ENCODE measurements at places on chromosomes 2 and 18.

GRCh38 chr2:159153463-159153862 lies 133.0 kb downstream of the WDSUB1 start:
- DNase-seq, result no peak

DNA sequence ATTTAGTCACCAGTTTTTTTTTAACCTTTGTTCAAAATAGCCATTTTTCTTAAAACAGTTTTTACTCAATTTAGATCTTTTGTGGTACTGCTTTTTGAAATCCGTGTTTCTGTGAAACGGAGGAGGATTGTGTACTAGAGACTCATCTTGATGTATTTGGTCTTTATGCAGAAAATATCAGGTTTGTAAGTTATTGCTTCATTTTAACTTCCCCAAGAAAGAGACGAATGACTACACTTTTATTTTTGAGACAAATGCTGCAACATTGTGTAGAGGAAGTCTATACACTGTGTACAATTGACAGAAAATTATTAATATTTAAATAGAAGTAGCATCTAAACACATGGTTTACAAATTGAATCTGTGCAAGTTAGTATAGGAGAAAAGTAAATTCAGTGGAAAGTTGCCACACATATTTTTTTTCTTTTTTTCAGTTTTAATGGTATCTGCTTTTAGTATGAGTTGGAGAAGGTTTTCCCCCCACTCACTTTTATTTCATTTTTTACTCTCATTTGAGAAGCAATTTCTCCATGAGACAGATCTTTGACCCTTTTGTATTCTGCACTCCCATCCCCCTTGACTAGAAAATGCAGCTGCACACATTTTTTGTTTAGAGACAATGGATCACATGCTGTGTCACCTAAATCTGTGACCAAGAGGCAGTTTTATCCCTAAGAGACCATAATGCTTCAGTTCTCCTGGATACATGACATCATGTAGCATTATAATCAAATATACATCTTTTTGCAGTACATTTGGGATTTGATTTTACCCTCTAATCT lies 200.8 kb upstream of the STON1 start:
- DNase-seq, result no peak

GRCh38 chr2:116924509-116924908 lies 890.0 kb upstream of the DDX18 start:
- no peak for DNase-seq

GRCh38 chr2:168216351-168217005 lies 30.9 kb downstream of the STK39 start:
- no peak for DNase-seq

DNA sequence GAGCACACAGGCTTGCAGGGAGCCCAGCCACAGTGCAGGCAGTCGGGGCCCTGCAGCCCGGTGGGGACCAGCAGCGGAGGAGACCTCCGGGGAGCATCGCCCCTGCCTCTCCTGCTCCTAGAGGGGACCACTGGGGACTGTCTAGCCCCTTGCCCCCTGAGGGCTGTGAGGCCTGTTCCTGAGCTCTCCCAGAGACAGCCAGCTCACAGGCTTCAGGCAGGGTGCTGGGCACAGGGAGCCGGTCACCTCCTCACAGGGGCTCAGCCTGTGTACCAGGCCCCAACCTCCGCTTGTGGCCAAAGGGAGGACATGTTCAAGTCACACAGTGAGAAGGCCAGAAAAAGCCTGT lies 3.5 kb upstream of the NMUR1 start:
- peak; percentile 13 for DNase-seq

DNA sequence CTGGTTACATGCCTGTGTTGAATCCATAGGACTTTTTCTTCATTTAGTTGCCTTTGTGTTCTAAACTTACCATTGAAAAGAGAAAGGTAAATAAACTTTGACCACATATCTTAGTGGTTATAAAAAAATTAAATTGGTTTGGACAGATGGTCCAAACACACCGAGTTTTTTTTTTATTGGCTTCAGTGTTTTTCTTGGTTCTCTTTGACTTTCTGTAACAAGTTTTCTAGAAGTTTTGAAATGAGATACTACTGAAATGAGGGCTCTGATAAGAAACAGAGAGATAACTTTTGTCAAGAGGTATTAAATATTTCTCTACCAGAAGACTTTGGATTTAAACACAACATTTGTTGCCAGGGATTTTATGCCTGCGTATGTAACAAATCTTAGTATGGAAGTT lies 20.7 kb downstream of the SPTBN1 start:
- no peak for DNase-seq

GRCh38 chr2:152924219-152924618 lies 205.8 kb downstream of the ARL6IP6 start:
- no peak for DNase-seq

GRCh38 chr2:33665039-33665438 lies 65.9 kb upstream of the FAM98A start:
- no peak for DNase-seq

GRCh38 chr2:50863856-50864255 lies 168.1 kb downstream of the NRXN1 start:
- no peak for DNase-seq

DNA sequence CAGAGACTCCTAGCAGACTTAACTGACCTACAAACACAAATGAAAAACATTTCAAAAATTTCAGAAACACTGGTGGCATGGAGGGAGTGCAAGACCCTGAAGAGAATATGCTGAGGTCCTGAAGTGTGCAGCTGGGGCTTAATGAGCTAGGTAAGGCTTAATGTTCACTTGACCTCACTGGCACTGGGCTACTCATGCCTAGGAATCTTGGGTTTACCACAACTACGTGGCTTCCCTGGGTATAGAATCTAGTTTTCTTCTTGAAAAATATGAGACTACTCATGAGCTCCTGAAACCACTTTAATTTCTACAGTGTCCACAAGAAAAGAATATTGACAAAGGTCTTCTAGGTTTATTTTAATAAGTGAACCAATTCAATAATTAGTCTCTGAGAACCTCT lies 139.8 kb downstream of the HNMT start:
- no peak for DNase-seq

- DNase-seq, result no peak
Measured at GRCh38 chr2:91975130-91975491, 2896.1 kb upstream of the TEKT4 start.

DNA sequence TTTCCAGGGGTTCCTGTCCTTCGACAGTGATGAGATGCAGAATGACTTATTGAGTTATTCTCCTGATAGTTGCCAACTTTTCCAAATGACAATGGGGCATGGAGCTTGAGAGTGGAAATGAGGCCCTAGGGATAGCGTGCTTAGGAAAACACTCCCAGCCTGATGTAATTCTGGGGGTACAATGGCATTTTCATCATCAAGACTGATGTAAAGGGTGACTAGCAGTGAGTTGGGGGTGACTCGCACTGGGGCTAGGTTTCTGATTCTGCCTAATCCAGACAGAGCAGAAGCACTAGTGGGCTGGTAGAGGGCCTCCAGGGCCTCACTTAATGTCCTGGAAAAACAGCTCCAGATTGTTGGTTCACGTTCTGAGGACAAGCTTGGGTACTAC lies 34.0 kb upstream of the IL37 start:
- DNase-seq, result no peak

DNA sequence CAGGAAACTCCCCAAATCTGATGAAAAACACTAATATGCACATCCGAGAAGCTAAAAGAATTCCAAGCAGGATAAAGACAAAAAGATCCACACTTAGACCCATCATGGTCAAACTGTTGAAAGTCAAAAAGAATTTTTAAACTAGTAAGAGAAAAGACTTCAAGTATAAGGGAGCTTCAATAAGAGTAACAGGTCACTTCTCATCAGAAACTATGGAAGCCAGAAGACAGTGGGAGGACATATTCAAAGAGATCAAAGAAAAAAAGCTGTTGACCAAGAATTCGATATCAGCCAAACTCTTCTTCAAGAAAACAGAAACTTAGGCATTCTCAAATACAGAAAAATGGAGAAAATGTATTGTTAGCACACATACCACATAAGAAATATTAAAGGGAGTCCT lies 50.4 kb downstream of the ZC3H8 start:
- DNase-seq, result no peak

DNA sequence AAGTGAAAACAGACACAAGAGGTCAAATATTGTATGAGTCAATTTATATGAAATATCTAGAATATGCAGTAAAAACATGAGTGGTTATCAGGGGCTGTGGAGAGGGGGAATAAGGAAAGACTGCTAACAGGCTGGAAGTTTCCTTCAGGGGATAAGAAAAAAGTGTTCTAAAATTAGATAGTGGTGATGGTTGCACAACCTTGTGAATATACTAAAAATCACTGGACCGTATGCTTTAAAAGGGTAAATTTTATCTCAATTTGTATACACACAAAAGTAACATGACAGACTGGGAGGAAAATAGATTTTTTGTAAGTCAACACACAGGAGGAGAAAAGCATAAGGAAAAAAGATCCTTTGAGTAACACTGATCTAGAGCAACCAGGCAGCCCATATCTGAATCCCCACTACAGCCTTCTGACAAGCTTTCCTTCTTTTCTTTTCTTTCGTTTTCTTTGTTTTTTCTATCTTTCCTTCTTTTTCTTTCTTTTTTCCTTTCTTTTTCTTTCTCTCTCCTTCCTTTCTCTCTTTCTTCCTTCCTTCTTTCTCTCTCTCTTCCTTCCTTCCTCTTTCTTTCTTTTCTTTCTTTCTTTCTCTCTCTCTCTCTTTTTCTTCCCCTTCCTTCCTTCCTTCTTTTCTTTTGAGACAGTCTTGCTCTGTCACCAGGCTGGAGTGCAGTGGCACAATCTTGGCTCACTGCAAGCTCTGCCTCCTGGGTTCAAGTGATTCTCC lies 95.4 kb downstream of the AAK1 start:
- DNase-seq, result no peak

DNA sequence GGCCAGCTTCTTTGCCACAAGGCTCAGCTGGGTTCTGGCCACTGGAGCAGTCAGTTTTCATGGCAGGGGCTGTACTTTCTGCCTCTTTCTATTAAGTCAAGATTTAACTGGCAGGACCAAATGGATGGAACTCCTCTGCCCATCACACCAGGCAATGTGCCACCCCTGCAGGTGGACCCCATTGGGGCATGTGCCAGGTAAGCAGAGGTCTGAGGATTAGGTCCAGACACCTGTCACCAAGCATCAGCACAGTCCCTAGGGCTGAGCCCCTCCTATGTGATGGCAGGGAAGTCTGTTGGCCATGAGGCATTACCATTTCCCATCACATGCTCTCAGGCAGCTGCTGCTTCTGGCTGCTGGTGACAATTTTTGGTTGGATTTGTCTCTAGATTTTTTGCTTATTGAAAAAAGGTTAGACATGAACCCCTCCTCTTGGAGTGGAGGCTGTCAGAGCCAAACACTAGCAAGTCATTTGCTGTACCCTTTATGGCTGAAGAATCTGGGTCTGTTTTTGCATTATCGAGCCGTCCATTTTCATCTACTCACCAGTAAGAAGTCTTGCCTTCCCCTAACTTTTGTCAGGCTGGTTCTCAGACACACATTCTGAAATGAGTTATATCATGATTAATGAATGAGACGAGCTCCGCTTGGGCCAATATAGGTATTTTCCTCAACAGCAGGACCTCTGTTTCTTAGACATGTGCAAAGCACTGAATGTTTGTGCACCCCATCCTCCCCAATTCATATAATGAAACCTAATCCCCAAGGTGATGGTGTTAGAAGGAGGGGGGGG lies 328.0 kb downstream of the TSN start:
- no peak for DNase-seq

GRCh38 chr18:12271376-12272235 lies 17.4 kb downstream of the CIDEA start:
- peak; percentile 44 for DNase-seq

GRCh38 chr18:57435846-57436190 lies 644 bp downstream of the ONECUT2 start:
- DNase-seq, result no peak

DNA sequence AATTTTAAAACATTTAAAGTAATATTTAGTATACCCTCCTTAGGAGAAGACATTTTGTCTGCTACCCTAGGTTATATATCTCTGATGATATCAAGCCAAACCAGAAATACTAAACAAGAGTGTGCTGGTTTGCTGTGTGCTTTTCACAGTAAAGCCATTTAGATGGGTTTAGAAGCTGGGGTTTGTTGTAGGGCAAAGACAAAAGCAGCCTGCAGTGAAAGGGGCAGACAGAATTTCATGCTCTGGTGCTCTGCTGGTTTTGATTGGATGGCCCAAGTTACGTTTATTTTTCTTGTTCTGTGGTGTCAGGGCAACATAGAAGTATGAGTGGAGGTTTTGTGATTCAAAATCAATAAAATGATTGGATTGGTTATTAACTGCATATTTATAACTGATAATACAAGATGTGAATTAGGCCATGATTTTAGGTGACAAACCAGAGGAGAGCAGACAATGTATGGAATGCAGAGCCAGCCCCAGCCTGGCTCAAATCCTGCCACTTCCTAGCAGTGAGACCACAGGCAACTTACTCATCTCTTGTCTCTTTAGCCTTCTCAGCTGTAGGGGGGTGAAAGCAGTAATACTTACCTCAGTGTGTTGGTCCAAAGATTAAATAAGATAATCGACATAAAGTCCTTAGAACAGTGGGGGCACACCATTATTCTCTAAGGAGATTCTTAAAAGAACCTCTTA lies 30.9 kb upstream of the IER3IP1 start:
- no peak for DNase-seq

DNA sequence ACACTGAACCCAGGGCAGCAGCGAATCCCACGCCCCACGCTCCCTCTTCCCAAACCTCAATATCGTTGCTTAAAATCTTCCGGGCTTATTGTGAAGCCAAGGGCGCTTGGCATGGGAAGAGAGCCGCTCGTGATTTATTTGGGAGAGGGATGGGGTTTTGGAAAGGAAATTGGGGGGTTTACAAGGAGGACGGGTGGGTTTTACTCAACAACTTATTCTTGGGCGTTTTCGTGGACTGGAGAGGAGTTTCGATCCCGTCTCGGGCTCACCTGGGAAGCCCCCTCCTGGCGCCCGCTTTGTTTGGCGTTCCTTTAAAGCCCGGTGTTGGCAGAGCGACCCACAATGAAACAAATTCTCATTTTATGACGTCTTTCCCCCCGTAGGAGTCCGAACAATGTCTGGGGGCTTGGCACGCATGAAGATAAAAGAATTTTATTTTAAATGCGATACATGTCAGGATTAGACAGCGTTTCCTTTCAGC lies 135.3 kb downstream of the INSIG2 start:
- DNase-seq, result no peak

DNA sequence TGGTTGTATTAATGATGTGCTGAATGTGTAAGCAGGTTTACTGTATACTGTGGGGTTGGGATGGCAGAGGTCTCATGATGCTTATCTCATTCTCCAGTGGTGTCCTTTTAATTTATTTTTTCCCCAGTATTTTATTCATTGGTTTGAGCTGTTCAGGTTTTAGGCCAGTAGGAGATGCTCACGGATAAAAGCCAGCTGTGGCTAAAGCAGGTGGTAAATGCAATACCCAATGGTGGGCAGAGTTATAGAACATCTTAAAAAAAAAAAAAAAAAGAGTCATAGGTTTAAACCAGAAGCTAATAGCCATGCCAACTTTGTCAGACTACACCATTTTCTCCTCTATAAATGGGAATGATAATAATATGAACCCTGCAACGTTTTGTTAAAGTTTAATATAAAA lies 57.8 kb upstream of the NEUROD1 start:
- DNase-seq, result no peak
